ENCODE measurements at places on chromosomes 4 and X.

GRCh38 chr4:111991163-111991562 is 154.1 kb upstream of the FAM241A start:
- DNase-seq: no peak

GRCh38 chr4:4479366-4479765 is 62.5 kb downstream of the STX18 start:
- DNase-seq: no peak

DNA sequence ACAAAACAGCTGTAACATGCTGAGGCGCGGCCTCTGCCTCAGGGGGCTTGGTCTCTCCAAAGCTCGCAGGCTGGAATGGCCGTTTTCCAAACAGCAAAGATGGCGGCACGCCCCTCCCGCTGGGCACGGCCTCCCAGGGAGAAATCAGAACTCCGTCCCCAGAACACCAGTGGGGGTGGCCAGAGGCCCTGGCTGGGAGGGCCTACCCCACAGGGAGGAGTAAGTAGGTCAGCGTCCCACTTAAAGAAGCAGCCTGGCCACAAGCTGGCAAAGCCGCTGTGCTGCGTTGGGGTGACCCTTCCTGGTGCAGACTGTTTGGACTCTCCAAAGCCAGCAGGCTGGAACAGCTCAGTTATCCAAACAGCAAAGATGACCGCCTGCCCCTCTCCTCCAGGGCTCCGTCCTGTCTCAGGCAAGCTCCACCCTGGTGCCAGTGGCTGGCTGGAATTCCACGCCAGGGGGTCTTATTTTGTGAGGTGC is 862.8 kb downstream of the TRIML1 start:
- DNase-seq: no peak

DNA sequence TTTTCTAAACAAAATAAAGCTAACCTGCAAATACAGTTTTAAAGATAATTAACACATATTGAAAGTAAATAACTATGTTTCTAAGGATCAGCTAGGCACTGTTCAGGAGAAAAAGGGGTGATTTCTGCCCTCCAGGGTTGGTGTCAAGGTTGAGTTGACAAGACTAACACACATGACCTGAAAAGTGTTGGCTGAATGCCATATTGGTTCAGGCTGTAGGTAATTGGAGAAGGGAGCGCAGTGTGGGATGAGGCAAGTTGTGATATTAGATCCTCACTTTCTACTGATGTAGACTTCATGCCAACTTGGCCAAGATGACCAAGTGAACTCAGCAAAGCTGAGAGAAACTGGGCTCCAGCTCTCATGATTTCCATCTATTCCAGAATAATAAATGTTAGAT is 42.2 kb downstream of the PPM1K start:
- no peak for DNase-seq

DNA sequence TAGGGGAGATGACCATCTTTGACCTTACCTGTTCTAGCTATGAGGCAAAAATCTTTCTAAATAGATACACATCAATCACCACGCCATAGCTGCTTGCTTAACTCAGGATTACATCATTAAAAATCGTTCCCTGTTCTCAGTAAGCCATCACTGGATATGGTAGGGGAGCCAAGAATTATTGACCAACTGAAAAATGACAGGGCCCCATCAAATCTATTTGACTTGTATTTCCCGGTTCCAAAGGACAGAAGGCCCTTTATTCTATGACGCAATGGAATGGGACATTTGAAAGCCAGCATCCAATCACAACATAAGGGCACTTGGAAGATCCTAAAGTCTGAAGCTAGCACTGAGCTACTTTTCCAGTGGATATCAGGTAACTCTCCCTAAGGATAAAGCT is 75.6 kb upstream of the NOCT start:
- DNase-seq: no peak

DNA sequence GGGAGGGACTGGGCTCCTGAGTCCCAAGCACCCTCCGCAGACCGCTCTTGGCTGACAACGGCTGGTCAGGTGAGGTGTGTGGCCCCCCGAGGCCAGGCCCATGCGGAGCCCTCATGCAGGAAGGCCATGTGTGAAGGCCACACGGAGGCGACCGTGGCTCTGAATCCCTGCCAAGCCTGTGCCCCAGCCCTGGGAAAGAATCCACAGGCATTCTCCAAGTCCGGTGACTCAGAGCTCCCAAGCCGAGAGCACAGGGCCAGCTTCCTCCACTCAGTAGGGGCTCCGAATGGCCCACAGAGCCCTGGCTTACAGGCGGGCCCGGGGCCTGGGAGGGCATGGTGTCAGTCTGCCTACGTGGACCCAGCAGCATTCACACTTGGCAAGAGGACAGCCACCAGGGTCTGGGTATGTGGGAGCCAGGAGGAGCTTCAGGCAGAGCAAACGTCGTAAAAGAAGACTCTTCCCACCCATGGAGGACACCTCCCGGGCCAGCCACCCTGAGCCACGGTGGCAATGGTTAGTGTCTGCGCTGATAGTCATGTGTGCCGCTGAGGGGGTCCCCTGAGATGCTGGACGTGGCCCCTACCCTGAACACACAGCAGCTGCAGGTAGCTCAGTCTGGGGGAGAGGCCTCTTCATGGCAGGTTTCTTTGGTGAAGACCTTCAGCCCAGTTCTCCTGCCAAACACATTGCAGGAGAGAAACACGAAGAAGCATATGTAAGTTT is 105.7 kb downstream of the PSAPL1 start:
- DNase-seq: no peak

- DNase-seq: no peak
These were observed 71.4 kb upstream of the PJA1 start for GRCh38 chrX:69236641-69237040.

DNA sequence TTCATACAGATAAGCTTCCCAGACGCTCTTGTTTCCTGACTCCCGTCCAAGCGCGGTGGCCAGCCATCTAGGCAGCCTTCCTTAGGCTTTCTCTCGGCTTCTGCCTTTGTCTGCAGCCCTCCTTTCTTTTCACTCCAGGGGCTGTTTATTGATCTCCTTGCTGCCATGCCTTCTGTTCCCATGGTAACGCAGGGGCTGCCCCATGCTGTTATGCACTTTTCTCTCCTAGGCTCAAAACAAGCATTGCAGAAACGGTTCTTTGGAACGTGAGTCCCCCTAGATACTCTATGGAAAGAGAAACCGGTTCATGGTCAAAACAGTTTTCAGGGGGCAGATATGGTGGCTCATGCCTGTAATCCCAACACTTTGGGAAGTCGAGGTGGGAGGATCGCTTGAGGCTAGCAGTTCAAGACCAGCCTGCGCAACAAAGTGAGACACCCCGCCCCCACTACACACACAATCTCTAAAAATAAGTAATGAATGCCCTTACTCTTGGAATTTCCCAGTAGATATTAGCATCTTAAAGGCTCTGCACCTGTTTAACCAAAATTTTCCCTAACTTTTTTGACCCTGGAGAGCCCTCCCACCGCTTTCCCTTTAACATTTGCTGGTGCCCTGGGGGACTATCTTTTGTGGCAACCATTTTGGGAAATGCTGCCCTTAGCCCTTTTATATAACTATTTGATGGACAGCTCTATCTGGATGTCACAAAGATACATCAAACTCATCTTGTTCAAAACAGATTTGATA is 53.9 kb upstream of the ZNF157 start:
- no peak for DNase-seq

- no peak for DNase-seq
These were observed 64.7 kb downstream of the SLC7A11 start for GRCh38 chr4:138177278-138177968.

DNA sequence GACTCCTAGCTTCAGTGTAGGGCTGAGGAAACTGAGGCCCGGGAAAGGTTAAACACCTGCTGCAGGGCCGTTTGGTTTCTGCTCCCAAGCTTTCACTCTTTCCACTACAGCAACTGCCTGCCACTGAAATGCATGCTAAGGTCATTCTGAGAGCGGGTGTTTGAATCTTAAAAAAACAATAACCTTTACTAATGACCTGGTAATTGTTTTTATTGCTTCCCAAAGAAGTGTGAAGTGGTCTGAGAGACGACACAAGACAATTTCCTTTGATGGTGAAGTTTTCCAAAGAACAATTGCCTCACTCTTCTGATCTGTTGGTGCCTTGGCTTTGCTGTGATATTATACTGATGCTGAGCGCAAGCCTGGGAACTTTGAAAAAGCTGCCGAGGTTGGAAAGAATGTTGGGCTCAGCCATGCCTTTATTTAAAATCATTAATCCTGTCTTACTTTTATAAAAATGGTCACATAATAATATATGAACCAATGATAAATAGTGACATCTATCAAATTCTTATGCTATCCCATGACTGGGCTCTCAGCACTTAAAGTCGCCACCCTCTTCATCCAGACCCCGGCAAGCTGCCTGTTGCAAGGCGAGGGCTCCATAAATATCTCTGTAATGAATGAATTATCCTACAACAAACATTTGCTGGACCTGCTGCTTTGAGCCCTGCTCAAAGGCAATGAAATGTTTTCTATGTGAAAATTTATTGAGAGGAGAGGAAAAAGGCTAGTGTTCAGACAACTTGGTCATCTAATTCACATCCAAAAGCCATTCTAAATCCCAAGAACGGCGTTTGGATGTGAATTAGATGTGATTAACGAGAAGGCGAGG is 67.8 kb upstream of the SOD3 start:
- no peak for DNase-seq

DNA sequence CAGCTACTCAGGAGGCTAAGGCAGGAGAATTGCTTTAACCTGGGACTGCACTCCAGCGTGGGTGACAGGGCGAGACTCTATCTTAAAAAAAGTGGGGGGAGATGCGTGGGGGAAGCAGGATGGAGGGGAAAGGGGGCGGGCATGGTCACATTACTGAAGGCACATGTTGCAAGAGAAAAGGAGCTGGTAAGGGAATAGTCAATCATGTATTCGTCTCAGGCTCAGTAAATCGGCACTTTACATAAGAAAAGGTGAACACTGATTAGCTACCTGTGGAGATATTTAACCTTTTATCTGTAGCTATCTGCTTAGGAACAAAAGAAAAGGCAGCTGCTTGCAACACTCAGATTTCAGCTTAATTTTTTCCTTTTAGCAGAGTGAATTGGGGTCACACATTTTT is 132.5 kb downstream of the PLS3 start:
- no peak for DNase-seq

DNA sequence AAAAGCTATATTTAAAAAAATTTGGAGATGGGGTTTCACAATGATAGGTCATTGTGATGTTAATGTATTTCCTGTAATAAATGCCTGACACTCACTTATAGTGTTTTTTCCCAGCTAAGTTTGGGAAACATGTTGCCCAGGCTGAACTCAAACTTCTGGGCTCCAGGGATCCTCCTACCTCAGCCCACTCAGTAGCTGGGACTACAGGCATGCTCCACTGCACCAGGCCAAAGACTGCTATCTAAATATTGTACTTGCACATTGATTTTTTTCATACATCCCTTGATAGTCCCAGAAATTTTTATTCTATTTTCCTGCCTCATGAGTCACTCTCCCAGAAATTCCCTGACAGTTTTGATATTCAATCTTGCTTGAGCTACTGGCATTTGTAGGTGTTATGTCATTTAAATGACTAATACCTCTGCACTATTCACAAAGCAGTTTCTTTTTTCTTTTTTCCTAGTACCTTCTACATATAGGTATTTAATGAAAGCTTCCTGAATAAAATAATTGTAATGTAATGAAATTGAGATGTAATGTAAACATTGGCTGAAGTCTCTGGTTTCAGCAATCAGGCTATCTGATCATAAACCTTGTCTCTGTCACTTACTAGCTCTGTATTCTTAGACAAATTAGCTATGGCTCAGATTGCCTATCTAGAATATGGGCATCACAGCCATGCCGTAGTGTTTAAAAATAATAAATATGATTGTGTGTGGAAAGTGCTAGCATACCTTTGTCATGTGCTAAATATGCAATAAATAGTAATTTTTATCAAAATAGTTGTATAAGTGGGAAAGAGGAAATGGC is 1973.0 kb upstream of the AGA start:
- DNase-seq: no peak

DNA sequence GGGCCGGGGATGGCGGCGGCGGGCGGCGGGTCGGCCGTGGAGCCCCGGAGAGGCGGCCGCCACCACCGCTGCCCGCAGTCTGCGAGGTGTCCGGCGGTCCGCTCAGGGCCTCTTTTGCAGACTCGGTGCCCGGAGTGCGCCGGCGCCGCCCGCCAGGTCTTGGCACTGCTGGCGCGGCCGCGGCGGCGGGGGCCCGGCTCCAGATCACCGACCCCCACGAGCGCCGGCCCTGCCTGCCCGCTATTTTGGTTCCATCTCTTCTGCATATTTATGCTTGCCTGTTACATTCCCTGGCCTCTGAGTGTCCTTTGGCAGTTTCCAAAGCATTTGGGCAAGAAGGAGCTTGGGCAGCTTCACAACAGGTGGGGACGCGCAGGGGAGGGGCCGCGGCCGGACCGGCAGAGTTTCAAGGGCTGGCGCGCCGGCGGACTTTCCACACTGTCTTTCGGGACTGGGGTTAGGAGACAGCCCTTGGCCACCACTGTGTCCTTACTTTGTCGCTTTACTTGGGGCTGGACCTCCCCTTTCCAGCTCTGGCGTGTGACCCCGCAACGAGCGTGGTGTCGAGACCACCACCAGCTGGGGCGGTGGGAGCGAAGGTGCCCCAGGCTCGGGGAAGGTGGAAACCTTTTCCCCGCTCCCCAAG is 668 bp upstream of the TAPT1 start:
- DNase-seq: peak; percentile 51

- no peak for DNase-seq
These were observed 23.5 kb upstream of the IRAK1 start for GRCh38 chrX:154043003-154043763.

- no peak for DNase-seq
These were observed 17.5 kb downstream of the SLC16A2 start for GRCh38 chrX:74438764-74439163.

DNA sequence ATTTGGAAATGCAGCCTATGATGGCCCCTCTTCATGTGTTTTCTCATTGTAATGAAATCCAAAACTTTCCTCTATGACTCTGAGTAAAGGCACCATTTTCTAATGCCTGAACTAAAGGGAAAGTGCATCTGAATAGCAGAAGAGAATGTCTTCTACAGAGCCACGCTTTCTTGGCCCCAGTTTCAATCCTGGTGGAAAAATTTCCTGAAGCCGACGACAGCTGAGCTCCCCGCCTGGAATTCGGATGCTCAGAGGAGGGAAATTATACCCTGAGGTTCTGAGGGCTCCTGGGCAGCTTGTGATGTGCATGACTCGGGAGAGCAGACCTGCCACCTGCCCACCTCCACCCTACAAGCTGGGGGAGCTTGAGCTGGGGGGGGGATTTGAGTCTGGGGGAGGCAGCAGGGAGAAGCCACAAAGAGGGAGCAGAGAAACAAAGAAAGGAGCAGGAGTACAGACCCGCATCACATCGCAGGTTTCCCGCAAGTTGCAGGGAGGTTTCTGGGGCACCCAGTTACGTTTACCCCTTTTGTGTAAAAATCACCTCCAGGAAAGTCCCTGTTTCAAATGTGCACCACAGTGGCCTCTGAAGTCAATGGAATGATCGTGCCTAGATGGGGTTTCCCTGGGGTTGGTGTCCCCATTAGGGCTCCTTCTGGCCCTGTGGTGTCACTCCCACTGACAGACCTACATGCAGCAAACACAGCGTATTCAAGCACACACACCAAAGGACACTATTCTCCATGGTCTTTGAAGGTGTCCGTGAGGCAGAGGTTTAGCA is 145.6 kb upstream of the RBPJ start:
- DNase-seq: no peak

Data from C1 segment of cervical spinal cord (tissue), 14 donors.